Stimulated activated CD8-positive, alpha-beta memory T cell treated with anti-CD3 and anti-CD28 coated beads, Interleukin-4, amount 100 ng/mL, for 24 hours (primary cell): ENCODE measurements at places on chromosomes 11 and 22.

- no peak for DNase-seq
Observed at GRCh38 chr11:7677796-7678201, 4.5 kb upstream of the CYB5R2 start.

- no peak for DNase-seq
Observed at GRCh38 chr11:22690257-22690656, 23.8 kb downstream of the GAS2 start.

DNA sequence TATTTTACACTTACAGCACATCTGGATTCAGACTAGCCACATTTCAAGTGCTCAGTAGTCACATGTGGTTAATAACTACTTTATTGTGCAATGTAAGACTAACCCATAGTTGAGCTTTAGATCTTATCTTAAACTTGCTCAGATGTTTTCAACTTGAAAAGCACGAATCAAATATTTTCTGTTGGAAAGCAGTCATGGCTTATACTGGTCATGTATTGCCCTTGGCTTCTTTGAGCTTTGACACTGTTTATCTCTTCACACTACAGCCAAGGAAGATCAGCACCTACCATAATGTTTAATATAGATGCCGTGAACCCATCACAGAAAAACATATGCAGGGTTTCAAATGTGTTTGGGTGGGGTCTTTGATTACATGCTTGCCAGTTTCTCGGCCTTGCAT is 4.4 kb downstream of the RBX1 start:
- no peak for DNase-seq

DNA sequence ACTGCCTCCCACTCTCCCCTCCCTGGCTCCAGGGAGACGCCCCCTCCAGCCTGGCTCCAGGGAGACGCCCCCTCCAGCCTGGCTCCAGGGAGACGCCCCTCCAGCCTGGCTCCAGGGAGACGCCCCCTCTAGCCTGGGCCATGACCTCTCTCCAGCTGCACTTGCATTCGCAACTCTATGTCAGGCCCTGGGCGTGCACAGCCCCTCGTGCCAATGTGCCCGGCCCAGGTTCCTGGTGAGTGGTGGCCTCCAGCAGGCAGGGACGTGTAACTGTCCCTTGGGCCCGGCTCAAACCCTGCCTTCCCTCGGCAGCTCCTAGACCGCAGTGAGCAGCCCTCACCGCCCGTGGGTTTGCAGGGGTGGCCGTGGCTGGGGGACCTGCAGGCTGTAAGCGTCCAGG is 6.9 kb downstream of the MUC6 start:
- DNase-seq: no peak

DNA sequence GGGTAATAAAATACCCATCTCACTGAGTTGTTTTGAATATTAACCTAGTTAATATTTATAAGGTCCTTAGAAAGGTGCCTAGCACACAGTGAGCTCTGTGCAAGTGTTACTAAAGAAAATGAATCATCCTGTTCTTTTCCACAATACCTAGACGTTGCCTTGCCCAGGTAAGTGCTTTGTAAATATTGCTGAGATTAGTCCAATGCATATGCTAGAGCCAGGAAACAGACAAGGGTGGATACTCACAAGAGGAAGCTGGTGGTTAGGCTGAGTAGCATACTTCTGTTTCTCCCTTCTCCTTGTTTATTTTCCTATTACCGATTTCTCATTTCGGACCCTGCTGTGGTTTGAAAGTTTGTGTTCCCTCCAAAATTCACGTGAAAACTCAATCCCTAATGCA is 58.1 kb upstream of the BARX2 start:
- DNase-seq: no peak

DNA sequence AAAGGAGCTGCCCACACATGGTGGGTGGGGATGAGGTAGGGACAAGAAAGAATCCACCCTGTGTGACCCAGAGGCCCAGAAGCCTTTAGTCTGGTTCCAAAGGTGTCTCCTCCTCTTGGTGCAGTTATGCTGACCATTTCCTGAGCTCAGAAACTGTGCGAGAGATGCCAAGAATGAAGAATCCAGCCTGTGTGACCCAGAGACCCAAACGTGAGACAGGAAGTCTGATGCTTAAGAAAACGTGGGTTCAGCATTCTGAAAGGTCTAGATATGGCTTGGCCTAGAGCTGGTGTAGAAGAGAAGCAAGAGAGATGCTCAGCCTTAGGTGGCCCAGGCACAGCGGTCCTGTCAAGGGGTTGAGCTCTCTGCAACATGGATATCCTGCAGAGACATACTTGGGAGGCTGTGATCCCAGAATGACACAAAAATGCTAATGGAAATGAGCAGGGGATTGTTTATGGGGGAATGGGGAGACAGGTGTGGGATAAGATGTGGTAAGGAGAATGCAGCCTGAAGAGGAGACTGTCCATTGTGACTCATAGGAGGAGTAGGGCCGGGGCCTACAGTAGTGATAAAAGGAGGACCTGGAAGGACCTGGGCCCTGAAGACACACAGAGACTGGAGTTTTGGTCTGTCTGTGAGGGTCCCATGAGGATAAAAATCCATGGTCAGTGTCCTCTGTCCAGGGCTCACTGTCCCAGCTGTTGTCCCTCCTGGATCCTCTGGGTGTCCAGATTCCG is 79.0 kb downstream of the ZNF280B start:
- no peak for DNase-seq

GRCh38 chr11:117931331-117931950 is 2.2 kb upstream of the TMPRSS13 start:
- DNase-seq: no peak

DNA sequence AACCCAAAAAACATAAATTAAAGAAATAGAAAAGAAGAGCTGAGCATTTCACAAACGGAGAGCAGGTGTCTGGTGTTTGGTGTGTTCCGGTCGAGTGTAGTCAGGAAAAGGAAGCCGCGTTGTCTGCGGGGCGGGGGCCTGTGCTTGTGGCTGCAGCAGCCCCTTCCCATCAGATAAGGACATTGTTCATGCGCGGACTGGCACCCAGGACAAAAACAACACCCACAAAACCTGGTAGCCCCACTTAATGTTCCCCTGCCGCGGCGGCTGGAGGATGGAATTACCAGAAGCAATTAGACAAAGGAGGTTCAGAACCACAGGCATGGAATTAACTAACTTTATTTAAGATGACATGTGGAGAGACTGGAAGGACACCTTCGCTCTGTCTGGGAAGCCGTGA is 29.9 kb downstream of the KRTAP5-5 start:
- DNase-seq: no peak

DNA sequence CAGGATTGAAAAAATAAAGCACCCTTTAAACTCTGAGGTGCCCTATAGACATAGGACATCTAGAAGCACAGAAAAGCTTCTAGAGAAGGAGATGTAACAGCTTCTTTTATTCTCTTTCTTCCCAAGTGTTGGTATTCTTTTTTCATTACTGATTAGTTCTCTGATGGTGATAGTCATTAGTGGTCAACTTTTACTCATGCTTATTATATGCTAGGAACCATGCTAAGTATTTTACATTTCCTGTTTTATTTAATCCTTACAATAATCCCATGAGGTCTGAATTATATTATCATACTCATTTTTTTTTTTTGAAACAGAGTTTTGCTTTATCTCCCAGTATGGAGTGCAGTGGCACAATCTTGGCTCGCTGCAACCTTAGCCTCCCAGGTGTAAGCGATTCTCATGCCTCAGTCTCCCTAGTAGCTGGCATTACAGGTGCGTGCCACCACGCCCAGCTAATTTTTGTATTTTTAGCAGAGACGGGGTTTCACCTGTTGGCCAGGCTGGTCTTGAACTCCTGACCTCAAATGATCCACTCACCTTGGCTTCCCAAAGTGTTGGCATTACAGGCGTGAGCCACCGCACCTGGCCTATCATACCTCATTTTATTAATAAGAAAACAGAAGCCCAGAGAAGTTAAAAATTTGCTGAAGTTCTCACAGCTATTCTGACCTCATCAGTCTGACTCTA is 3.0 kb downstream of the C11orf52 start:
- no peak for DNase-seq

DNA sequence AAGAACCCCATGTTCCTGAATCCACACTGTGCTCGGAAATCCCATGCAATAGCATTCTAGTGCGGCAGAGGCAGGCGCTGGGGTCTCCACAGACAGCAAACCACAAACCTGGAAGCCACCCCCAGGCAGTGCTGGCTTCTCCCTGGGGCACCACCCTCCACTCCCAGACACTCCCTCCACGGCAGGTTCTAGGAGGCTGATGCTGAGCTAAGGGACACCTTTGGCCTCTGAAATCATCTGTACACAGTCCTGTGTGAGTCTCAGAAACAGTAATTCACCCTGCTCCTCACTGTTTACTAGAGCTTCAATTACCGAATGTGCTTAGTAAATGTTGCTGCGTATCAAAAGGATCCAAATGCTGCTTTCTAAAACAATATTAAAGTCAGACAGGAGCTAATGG is 129.3 kb downstream of the EFCAB6 start:
- no peak for DNase-seq

DNA sequence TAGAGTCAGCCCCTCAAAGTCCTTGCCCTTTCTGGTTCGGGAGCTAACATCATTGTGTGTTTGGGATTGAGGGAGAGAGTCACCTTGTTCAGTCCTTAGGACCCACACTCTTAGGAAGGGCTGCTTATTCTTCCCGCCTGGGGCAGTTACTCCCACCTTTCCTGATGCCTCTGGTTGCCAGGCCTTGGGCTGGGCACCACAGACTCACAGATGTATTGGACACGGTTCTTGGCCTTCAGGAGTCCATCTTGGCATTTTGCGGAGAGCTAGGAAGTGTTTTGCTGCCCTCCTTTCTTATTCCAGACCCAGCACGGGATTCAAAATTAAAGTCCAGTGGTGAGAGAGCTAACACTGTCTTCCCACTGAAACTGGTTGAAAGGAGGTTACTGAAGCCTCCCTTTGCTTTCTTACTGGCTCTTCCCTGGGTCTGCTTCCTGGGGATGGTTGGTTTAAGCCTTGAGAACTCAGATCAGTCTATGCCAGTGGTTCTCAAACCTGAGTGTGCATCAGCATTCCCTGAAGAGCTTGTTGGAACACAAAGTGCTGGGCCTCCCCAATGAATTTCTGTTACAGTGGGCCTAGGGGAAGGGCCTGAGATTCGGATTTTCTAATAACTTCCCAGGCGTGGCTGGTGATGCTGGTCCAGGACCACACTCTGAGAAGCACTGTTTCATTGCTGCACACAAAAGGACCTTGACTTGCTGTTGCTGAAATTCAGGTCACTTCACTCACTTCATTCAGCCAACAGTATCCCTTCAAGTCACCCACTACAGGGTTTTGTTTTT is 1.4 kb downstream of the OSBP2 start:
- DNase-seq: no peak

DNA sequence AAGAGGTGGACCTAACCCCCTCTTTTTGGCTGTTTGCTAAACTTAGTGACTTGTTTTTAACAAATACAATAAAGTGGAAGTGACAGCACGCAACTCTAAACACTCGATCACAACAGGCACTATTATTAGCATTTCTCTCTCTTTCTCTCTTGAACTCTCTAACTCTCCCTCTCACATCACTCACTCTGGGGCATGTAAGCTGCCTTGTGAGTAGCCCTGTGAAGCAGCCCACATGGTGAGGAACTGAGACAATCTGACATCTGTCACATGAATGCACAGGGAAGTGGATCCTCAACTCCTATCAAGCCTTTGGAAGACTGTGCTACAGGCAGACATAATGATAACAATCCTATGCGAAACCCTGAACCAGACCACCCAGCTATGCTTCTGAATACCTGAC is 609.0 kb upstream of the CNTN5 start:
- no peak for DNase-seq

- DNase-seq: no peak
Observed at GRCh38 chr11:62671236-62671607, 251 bp upstream of the UQCC3 start.

- no peak for DNase-seq
Observed at GRCh38 chr11:123330071-123330470, 100.0 kb upstream of the GRAMD1B start.

DNA sequence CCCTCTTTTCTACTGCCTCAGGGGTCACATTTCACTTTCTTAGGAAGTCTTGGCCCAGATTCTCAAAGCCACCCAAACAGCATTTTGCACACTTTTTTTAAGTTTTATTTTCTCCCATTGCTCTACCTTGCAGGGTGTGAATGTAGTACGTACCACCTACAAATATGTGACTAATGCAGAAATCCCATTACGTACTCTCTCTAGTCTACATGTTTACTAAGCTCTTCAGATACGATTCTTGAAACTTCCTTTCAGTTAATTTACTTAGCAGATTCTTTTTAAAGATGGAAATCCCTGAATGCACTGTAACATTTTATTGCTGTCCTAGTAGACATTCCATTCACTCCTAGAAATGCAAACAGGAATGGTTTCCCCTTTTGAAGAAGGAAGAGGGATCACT is 61.3 kb downstream of the LRRC4C start:
- DNase-seq: no peak

DNA sequence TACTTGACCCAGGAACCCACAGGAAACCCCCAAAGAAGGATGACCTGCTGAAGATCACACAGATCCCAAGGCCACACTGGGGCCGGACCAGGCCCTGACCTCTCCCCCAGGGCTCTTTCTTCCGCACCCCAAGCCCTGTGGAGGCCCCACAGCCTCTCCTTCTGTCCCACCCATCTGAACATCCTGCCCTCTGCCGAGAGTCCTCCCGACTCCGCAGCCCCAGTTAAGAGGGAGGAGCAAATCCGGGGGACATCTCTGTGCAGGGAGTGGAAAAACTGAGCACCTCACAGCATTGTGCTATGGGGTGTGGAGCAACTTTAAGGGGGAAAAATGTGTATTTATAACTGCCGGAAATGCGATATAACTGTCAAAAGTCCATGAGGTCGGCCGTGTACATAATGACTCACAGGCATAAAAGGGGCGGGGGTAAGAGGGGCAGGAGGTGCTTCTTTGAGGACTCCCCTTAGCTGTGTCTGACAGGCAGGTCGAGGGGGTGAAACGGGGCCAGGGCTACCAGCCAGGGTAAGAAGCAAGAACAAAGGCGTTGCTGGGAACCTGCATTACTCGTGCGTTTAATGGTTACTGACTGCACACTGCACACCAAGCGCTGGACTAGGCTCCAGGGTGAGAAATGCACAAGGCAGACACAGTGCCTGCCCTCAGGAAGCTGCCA is 57.2 kb downstream of the WNT11 start:
- DNase-seq: no peak

- no peak for DNase-seq
Observed at GRCh38 chr22:21101877-21102638, 56.3 kb downstream of the LRRC74B start.
